Psoas muscle (tissue), 8 donors: ENCODE measurements at places on chromosomes 2 and 18. TPM values are rescaled to one million over a fixed set of nuclear protein-coding genes. Genes with fewer than 3 reads are reported as not detected.

The EVA1A gene
- total RNA-seq: 0.91 TPM

The EPB41L3 gene
- total RNA-seq: 23.6 TPM

The NEU4 gene
- 0.44 TPM for total RNA-seq

The SFTPB gene
- total RNA-seq: 1.0 TPM

The CXCR4 gene
- 8.2 TPM for total RNA-seq

The SULT1C3 gene
- total RNA-seq: not detected

The GCG gene
- not detected for total RNA-seq

The ONECUT2 gene
- total RNA-seq: 0.04 TPM

The CCBE1 gene
- total RNA-seq: not detected

The NMUR1 gene
- total RNA-seq: 0.09 TPM

The NT5DC4 gene
- not detected for total RNA-seq

The COLEC12 gene
- total RNA-seq: 4.4 TPM

The NOP58 gene
- total RNA-seq: 46.3 TPM

The DCDC2C gene
- not detected for total RNA-seq

The ALPP gene
- total RNA-seq: not detected

The AGXT gene
- not detected for total RNA-seq

The CRYGD gene
- total RNA-seq: not detected

The PCARE gene
- 0.02 TPM for total RNA-seq

The REG3A gene
- not detected for total RNA-seq

The EVX2 gene
- total RNA-seq: not detected

The VIT gene
- total RNA-seq: 1.2 TPM

The FHOD3 gene
- total RNA-seq: 34.1 TPM

The SLC19A3 gene
- total RNA-seq: 0.69 TPM

The SRD5A2 gene
- total RNA-seq: not detected

The FN1 gene
- total RNA-seq: 21.3 TPM

The POTEJ gene
- not detected for total RNA-seq

The ANO7 gene
- total RNA-seq: 0.82 TPM

The SERPINB13 gene
- not detected for total RNA-seq

The RPRD1A gene
- 49.4 TPM for total RNA-seq

The ANKRD30B gene
- total RNA-seq: 0.04 TPM

The B3GNT7 gene
- 0.74 TPM for total RNA-seq

The TMEFF2 gene
- not detected for total RNA-seq

The CHST9 gene
- total RNA-seq: not detected

The UGT1A3 gene
- not detected for total RNA-seq

The C2orf81 gene
- 0.46 TPM for total RNA-seq

The NR4A2 gene
- 2.3 TPM for total RNA-seq

The SERPINB10 gene
- not detected for total RNA-seq

The ICA1L gene
- total RNA-seq: 5.5 TPM

The PDCD1 gene
- not detected for total RNA-seq
